ENCODE measurements at places on chromosomes 7 and 10.
A peak's percentile ranks its signal among the peaks of the same experiment; 100 is the strongest.

DNA sequence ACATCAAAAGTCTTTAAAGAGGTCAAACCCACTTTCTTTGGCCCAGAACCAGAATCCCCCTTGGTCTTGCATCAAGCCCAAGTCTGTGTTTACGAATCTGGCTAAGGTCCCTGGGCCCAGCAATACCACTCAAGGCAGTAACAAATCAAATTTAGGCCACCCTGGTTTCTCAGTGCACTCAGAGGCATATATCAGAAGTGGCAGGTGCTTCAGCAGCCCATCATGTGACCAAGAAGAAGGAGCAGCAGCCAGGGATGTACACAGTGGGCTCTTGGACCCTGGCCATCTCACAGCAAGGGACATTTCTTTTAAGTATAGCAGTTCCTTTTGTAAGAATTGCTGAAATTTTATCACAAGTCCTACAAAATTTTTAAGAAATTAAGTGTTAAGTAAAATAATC, 7.3 kb upstream of the SLC25A13 start:
- no peak for DNase-seq

GRCh38 chr10:75208181-75208580, 2.4 kb upstream of the VDAC2 start:
- DNase-seq: peak; percentile 41

DNA sequence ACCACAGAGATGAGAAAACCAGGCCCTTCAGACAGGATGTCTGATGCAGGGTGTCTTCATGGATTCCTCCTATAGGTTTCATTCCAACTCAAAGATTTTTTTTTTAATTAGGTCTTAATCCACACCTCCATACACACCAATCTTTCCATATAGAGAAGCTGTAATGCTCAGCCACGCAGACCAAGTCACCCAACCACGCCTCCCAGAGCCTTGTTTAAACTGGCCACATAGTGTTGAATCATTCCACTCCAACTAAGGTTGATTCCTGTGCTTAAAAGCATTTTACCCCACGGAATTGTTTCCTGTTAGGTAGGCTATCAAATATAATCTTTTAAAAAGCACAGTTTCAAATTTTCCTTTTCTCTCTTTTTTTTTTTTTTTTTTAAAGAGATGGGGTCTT, 153.6 kb downstream of the TYW1B start:
- no peak for DNase-seq

DNA sequence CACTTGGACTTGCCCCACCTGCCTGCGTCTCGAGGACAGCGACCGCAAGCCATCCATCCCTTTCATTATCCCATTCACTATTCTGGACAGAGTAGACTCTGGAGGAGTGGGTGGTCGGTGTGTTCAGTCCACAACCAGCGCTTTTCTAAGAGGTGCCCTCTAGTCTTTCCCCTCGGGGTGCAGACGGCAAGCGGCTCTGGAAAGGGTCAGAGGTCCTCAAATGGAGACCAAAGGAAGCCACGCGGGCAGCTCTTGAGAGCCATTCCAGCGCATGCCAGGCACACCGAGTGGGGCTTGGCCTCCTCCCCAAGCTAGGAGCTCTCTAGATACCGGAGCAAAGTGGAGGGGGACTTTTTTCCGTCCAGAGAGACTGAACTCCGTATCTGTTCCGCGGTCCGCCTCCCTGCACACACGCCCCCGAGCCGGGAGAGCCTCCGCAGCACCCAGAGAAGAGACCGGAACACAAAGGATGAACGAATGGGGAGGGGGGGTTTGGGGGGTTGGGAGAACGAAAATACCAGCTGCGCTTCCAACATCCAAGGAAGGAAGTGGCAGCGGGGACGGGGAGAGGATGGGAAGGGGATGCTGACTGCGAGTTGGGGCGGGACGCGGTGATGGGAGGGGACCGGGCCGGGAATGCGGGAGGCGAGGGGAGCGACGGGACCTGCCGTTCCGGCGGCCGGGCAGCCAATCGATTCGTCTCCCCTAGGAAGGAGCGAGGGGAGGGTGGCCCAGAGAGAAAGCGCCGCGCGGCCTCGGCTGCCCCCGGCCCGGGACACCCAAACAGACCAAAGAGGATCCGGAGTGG, 515 bp downstream of the GSDME start:
- no peak for DNase-seq

DNA sequence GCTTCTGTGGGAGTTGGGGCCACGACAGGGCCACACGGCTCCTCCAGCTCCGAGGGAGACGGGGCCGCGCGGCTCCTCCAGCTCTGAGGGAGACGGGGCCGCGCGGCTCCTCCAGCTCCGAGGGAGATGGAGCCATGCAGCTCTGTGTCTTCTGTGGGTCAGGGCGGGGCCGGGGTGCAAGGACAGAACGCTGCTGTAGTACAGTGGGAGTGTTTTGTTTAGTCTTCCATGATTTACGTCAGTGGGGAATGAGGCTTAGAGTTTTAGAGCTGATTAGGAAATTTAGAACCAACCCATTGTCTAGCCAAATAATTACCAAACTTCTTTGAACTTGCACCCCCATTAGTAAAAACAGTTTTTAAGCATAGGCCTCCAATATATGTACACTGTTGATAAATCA, 32.9 kb upstream of the PRKAR1B start:
- DNase-seq: no peak

DNA sequence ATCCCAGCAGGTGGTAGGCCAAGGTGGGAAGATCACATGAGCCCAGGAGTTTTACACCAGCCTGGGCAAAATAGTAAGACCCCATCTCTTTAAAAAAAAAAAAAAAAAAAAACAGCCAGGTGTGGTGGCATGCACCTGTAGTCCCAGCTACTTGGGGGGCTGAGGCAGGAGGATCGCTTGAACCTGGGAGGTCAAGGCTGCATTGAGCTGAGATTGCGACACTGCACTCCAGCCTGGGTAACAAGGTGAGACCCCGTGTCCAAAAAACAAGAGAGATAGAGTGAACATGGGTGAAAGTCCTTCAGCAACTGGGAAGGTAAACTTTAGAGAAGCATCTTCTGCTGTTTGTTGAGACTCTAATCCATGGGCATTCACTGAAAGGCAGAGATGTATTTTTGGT, 6.3 kb upstream of the LAMTOR4 start:
- no peak for DNase-seq

GRCh38 chr10:131760416-131761166, 140.2 kb upstream of the PPP2R2D start:
- no peak for DNase-seq

GRCh38 chr10:49594594-49594993, 15.5 kb upstream of the SLC18A3 start:
- peak; percentile 54 for DNase-seq

GRCh38 chr10:112622786-112623185, 175.8 kb downstream of the VTI1A start:
- no peak for DNase-seq

DNA sequence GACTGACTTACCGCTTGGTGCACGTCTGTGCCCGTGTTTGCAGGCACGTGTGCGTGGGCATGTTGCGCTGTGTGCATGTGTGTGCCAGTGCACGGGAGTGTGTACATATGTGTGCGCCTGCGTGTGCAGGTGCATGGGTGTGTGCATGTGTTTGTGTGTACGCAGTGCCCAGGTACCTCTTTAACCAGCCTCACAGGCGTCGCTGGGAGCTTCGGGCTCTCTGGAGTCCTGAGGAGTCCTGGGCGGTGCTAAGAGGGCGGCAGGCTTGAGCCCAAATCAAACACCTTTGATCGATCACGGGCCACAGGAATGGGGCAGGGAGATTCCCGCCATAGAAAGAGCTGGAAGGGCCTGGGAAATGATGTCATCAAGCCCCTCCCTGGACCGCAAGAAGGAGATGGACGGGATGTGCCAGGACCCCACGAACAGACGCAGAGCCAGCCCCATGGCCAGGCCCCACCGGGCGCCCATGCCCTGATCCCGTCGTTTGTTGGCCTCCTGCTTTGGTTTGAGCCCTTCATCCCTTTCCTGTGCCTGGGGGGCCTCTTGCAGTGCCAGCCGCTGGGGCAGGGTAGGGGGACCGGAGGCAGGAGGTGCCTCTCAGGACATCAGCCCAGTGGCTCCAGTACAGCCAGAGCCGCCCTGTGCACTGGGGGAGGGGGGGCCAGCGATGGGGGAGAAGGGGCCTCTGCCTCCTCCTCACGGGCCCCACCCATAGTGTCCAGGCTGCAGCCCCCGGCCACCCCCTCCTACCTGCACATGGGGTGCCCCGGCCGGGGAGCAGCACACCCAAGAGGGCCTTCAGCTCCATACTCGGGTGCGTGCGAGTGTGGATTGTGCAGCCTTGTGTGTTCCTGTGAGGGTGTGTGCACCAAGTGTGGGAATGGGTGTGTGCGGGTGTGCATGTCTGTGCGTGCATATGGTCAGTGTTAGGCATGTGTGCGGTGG, 5.8 kb downstream of the KNDC1 start:
- no peak for DNase-seq

DNA sequence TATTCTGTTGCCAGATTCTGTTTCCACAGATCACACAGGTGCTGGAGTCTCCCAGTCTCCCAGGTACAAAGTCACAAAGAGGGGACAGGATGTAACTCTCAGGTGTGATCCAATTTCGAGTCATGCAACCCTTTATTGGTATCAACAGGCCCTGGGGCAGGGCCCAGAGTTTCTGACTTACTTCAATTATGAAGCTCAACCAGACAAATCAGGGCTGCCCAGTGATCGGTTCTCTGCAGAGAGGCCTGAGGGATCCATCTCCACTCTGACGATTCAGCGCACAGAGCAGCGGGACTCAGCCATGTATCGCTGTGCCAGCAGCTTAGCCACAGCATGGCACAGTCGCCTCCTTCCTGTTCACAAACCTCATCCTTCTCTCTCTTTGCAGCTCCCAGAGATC, 237.5 kb upstream of the PRSS1 start:
- no peak for DNase-seq

DNA sequence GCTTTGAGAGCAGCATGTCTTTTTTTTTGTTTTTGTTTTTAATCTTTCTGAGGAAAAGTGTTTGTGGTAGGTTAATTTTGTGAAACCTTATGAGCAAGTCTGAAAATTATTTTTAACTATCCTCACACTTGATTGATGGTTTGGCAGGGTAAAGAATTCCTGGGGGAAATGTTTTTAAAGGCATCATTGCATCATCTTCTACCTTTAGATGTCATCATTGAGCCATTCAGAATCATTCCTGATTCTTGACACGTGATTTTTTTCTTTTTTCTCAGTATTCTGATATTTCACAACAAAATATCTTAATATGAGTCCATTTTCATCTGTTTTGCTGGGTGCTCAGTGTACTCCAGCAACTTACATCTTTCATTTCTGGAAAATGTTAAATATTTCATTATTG, 28.3 kb downstream of the PALS2 start:
- no peak for DNase-seq

DNA sequence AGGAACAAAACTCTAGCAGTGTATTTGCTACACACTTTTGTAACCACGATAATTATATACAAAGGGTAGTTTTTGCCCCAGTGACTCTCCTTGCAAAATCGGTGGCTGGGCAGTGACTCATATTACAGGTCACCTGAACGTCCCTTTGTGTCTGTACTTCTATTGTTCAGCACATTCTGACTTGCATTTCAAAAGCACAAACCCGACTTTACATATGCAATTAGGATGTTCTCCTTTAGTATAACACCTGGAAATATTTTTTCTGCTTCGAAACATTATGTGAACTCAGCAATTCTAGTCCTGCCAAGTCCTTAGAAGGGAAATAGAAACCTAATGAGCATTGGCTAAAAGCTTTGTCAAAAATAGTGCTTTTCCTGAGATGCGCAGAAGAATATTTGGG, 6.0 kb downstream of the PRR15 start:
- no peak for DNase-seq

- DNase-seq: no peak
Measured at GRCh38 chr7:33725111-33726025, 180.0 kb upstream of the BMPER start.

DNA sequence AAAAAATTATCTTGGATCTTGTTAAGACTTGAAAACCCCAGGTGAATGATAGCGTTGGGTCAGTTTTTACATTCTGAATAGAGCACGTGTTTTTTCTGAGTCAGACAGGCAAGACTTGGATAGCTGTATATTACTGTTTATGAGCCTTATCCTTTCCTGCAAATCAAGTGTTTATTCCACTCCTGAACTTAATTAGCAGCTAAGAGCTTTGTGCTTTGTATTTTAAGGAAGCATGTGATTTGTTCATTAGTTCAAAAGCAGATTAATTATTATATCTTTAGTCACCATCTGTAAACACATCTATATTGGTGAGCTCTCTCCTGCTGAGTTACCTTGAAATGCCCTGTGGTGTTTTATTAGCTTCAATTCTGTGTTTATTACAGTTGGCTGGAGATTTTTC, 98.6 kb upstream of the PRPS1L1 start:
- no peak for DNase-seq

GRCh38 chr10:35690534-35690933, 48.4 kb upstream of the FZD8 start:
- DNase-seq: no peak

DNA sequence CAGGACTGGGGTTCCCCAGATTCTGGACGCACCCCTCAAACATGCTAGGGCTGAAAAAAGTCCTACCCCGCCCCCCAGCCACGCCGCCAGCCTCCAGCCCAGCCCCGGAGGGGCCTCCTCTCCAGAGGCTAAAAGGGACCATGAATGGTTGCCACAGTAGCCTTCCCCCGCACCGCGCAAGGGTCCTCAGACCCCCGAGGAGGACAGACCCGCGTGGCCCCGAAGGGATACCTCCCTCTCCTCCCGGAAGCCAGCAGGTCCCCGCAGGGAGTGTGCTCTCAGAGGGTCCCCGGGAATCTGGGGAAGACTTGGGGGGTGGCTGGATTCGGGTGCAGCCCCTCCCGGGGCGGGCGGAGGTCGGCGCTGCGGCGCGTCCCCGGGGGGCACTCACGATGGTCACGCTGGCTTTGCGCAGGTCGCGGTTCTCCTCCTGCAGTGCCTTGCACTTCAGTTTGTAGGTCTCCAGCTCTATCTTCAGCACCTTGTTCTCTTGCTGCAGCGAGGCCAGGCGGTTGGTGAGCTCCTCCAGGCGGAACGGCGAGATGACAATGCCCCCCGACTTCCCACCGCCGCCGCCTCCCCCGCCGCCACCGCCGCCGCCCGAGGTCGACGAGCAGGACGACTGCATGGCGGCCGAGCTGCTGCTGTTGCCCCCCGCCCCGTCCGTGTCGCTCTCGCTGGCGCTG, 482 bp downstream of the CCDC6 start:
- DNase-seq: no peak

- no peak for DNase-seq
Measured at GRCh38 chr7:140225562-140226249, 48.9 kb upstream of the KDM7A start.

DNA sequence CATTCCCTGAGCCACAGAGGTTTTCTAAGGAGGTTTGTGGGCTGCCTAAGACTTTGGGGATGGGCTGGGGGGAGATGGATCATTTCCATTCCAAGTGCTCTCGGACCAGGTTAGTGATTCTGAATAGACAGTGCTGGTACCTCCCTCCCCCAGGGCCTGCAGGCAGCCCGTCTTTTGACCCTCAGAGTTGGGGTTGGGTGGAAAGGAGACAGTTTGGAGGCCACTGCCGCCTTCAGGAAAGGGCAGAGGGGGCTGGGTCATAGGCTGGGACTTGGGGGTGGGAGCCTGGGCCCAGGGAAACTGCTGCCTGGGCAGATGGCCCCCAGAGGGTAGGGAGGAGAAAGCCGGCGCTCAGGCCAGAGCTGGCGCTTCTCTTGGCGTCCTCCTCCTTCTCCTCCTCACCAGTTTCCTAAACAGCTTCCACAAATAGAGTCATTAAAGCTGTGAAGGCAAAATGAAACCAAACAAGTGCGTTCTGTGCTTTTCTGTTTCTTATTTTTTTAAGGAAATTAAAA, 4.4 kb downstream of the UNC5B start:
- no peak for DNase-seq

- no peak for DNase-seq
Measured at GRCh38 chr10:84890706-84891105, 562.3 kb downstream of the CCSER2 start.
